NCI-H526 treated with DMSO at 0.1 percent for 48 hours (cell line): ENCODE measurements at places on chromosomes 2 and 18.

DNA sequence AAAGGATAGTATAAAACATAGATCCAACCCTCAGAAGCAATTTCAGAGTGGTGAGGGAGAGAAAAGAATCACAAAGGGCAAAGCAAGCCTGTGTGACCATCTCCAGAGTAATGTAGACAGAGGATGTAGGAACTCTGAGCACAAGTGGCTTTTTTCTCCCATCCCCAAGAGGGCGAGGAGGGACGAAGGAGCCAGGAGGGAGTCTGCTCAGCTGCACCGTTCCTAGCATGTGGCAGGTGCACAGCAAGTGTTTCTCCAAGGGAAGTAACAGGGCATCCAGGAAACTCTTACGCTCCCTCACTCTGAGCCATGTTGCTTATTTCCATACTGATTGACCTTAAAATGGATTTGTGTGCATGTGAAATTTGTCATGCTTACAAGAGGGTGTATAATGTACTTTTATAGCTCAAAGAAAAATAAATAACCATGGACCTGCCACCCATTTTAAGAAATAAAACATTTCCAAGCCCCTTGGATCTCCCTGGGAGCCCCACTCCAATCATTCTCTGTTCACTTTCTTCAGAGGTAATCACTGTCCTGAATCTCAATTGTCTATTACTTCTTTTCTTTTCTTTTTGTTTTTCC lies 37.8 kb upstream of the SEC11C start:
- DNase-seq: no peak

- no peak for DNase-seq
Observed at GRCh38 chr18:47470941-47471340, 219.5 kb upstream of the SKOR2 start.

DNA sequence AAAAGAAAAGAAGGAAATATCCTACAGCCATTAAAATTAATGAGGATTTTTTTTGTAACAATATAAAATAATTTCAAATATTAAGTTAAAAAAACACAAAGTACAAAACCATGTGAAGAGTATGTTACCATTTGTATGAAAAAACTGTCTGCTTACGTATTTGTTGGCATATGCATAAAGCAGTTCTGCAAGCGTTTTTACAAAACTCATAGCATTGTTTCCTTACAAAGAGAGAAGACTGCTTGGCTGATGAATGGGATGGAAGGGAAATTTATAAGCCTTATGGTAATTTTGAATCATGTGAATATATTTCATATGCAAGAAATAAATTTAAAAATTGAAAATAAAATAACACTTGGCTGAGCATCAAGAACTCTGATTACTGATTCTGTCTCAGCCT lies 63.1 kb downstream of the METTL4 start:
- no peak for DNase-seq

GRCh38 chr2:44075541-44075940 lies 79.8 kb upstream of the LRPPRC start:
- DNase-seq: no peak

GRCh38 chr2:233408366-233409285 lies 54.3 kb downstream of the DGKD start:
- DNase-seq: no peak

DNA sequence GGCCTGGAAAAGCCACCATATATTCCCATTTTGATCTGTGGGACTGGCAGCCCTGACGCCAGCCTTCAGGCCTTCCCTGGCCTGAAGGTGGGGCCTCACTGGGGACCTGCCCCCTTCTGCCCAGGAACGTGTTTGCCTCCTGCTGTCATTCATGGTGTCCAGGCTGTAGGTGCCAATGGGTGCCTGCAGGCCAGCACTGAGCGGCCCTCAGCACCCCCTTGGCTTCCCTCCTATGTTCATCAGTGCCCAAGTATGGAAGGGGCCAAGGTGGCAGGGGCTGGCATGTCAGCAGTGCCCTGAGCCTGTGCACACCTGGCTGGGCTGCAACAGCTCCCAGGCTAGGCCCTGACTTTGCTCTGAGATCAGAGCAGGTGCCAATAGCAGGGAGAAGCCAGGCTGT lies 800.3 kb upstream of the RAB6C start:
- DNase-seq: no peak

DNA sequence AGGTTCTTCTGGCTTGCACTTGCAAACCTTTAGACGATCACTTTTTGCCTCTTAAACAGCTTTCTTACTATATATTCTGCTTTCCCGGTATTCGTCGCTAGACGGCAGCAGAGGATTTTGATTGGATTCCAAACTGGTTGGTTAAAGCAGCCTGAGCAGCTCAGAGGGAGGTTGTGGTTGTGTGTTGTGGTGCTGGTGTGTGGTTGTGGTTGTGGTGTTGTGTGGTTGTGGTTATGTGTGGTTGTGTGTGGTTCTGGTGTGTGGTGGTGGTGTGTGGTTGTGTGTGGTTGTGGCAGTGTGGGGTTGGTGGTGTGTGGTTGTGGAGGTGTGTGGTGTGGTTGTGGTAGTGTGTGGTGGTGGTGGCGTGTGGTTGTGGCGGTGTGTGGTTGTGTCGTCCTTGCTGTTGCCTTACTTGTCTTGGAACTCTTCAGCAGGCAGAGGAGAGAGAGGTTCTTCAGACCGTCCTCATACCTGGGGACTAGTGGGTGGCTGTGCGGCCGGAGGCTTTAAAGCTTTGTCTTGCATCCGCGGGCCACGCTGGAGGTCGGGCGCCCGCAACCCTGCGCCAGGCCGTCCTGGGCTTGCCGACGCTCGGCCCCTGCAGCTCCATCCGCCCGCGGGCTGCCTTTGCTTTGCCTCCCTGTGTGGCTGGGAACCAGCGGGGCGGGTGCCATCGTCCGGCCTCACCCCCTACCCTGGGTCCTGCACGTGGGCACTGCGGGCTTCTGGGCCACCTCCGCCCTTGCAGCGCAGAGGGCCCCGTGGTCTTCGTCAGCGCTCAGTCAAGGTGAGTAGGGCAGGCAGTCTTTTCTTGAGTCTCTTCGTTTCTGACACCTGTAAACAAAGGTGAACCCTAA lies 190.8 kb downstream of the ARHGAP28 start:
- DNase-seq: peak; percentile 9

DNA sequence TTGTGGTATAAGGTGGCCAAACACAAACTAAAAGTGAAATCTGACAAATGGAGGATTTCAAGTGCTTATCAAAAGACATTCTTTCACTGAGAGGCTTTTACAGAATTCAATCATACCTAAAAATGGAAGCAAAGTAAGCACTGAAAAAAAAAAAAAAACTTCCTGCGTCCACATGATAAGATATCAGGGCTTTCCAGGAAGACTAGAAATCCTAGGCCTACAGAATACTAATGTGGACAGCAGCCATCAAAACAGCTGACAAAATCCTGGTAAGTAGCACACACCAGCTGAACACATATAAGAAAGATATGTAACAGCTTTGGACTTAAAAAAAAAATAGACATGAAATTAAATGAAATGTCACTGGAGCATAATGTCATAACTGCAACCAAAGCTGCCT lies 178.2 kb downstream of the SUCLG1 start:
- no peak for DNase-seq

DNA sequence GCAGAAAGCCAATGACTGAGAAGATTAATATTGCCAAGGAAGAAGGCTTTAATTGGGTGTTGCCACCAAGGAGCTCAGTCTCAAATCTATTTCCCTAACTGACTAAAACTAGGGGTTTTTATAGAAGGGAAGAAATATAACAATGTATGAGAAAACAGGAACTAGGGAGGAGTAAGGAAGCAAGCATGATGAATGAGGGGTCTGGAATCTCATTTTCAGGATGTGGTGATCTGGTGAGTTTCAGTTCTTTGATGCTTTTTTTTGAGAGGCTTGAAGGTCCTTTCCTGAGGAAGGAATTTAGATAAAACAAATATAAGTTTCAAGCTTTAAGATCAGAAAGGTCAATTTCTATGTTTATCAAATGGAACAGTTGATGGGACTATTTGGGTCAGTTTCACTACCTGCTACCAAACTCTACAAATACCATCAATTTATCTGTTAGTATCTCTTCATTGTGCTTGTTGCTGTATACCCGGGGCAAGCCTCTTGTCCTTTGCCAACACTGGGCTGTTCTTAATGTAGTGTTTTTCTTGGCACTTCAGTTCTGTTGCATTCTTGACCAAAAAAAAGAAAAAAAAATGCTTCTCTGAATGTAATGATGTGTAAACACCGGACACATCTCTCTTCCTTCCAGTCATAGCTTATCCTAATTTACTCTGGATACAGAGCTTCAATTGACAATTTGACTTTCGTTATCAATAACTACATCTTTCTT lies 357.0 kb downstream of the GALNT13 start:
- DNase-seq: no peak

- DNase-seq: no peak
Observed at GRCh38 chr18:63363951-63364350, 3.1 kb downstream of the KDSR start.

GRCh38 chr2:47269316-47270232 lies 114.5 kb upstream of the STPG4 start:
- no peak for DNase-seq

DNA sequence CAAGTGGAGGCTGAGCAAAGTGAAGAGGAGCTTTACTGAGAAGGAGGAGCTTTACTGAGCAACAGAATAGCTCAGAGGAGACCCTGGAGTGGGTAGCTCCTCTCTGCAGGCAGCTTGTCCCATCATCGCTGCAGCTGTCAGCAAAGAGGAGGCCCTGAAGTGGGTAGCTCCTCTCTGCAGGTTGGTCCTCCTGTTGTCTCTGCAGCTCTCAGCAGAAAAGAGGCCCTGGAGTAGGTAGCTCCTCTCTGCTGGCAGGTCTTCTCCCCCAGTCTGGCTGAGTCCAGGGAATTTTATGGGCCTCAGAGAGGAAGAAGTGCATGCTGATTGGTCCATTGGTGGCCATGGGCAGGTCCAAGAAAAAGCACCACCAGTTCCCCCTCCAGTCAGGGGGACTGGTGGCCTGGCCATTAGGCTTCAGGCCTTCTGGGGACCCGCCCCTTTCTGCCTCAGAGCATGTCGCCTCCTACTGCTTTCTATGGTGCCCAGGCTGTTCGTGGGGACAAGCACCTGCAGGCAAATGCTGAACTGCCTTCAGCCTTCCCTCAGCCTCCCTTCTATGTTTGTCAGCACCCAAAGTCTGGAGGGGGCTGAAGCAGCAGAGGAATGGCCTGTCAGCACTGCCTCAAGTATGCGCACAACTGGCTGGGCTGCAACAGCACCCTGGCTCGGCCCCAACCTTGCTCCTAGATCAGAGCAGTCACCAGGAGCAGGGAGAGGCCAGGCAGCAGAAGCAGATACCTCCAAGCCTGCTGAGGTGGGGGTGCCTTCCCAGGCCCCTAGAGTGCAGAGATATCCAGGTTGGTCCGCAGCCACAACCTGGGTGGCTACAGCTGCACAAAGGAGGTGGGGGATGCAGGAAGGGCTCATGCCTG lies 5.9 kb downstream of the ZSCAN30 start:
- no peak for DNase-seq

DNA sequence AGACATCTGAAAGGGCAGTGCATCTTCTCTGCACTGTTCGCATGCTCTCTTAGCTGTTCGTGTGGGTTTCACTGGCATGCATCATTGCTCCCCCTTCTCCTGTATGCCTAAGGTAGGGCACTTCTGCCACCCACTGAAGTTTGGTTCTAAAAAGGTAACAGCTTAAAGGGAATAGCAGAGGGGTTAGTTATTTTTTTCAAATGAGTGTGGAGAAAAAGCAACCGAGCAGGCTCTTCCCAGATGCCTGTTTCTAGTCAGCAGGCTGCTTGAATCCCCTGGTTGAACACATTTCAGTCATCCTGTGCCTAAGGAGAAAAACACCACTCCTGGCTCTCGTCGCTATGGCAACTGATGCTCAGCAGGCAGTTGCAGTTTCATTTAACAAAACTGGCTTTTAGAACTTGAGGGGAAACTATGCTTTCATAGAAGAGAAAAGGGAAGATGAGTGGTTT lies 69.8 kb upstream of the GALNT3 start:
- no peak for DNase-seq

DNA sequence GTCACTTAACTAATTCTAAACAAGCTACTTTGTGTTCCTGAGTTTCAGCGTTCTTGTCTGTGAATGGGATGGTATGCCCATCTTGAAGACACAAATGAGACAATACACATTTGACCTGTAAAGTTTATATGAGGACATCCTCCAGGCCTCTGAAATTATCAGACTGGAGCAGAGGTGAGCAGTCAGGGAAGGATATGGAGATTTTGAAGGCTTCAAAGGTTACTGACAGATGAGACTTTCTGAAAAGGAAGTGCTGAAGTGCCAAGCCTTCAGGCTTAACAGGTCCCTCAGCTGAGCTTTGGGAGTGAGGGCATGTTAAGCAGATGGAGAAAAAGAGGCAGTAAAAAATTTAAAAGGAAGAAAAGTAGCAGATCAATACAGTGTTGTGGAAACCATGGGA lies 110.9 kb upstream of the FOSL2 start:
- DNase-seq: no peak

GRCh38 chr18:28735731-28736130 lies 558.8 kb upstream of the CDH2 start:
- DNase-seq: no peak

- no peak for DNase-seq
Observed at GRCh38 chr2:190469771-190470170, 61.6 kb downstream of the MFSD6 start.

DNA sequence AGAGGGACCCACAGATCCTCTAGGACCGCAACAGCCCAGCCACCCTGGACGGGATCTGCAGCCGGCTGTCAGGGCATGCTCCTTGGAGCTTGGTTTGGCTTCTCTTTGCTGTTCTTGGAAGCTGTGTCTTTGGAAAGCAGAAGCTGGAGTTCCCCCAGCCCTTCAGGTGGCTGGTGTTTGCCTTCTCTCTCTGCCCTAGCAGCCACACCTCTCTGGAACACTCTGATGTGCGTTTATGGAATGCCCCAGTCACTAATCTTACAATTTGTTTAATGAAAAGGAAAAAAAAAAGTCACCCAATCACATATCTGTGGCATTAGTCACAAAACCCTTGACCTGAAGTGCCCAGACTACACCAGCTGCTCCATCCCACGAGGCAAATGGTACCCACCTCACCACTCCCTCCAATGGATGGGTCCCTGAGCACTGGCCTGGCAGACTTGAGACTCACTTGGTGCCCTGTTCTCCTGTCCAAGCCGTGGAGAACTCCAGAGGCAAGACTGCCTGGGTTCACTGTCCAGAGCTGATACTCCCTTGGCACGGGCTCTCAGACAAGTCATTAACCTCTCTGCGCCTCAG lies 70.2 kb upstream of the DAPL1 start:
- DNase-seq: no peak

DNA sequence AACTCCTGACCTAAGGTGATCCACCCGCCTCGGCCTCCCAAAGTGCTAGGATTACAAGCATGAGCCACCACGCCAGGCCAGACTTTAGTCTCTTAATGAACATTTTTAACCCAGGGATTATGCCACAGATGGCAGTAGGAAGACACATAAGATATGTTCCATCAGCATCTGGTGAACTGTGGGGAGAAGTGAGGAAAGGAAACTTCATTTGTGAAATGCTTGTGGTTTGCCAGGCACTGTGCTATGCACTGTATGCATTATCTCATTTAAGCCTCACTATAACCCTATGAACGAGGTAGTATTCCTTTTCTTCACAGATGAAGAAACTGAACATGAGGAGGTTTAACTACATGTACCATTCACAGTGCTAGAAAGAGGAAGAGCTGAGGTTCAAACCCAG lies 29.3 kb downstream of the PTRHD1 start:
- no peak for DNase-seq

- DNase-seq: peak; percentile 62
Observed at GRCh38 chr2:57725337-57725947, 321.2 kb upstream of the VRK2 start.

GRCh38 chr2:179467960-179468359 lies 203.3 kb upstream of the SESTD1 start:
- DNase-seq: no peak

GRCh38 chr2:64650722-64651338 lies 2.9 kb downstream of the SERTAD2 start:
- peak; percentile 63 for DNase-seq
